ENCODE measurements at places on chromosomes 1 and 21. TPM values are rescaled to one million over a fixed set of nuclear protein-coding genes. Genes with fewer than 3 reads are reported as not detected.

Gene TTC4
- total RNA-seq, result 40.1 TPM

Gene OR10Z1
- total RNA-seq, result not detected

Gene PADI3
- total RNA-seq, result not detected

Gene FAAH
- total RNA-seq, result 3.4 TPM

DNA sequence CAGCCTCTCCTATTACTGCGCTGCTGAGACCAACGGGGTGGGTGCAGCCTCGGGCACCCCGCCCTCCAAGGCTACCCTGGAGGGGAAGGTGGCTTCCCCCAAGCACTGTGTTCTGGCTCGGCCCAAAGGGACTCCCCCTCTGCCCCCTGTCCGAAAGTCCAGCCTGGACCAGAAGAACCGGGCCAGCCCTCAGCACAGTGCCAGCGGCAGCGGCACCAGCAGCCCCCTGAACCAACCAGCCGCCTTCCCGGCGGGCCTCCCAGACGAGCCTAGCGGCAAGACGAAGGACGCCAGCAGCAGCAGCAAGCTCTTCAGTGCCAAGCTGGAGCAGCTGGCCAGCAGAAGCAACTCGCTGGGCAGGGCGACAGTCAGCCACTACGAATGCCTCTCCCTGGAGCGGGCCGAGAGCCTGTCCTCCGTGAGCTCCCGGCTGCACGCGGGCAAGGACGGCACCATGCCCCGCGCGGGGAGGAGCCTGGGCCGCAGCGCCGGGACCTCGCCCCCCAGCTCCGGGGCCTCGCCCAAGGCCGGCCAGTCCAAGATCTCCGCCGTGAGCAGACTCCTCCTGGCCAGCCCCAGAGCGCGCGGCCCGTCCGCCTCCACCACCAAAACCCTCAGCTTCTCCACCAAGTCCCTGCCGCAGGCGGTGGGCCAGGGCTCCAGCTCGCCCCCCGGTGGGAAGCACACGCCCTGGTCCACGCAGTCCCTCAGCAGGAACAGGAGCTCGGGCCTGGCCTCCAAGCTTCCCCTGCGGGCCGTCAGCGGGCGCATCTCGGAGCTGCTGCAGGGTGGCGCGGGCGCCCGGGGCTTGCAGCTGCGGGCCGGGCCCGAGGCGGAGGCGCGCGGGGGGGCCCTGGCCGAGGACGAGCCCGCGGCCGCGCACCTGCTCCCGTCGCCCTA lies 533.1 kb downstream of the KIF26B start:
- no peak overlapping the region for H3K4me3 ChIP-seq
- H3K27ac ChIP-seq, result no peak overlapping the region
- DNase-seq, result peak; percentile 3
- H3K4me1 ChIP-seq, result no peaks in the 10 kb centered on the region
- peaks cover 12% of the 10 kb centered on the region for H3K27me3 ChIP-seq
- H3K36me3 ChIP-seq, result no peaks in the 10 kb centered on the region

- DNase-seq, result no peak
- H3K27ac ChIP-seq, result no peak overlapping the region
- H3K27me3 ChIP-seq, result no peaks in the 10 kb centered on the region
These were observed 582.8 kb downstream of the PTBP2 start for GRCh38 chr1:97304366-97304765.

DNA sequence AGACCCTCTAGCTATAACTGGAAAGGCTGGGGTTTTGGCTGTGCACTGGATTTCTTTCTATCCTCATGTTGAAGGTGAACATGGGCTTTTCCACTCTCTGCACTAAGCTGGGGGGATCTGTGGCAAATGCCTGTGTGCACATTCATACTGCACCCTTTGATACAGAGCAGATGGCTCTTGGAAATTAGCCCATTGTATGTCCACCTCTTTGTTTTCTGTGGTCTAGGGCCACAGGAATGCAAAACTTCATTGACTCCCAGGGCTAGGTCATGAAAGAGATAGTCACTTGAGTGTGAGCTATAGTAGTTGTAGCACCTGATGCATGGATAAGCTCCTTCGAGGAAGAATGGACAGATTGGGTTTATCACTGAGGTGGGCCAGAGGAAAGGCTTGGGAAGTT lies 5.7 kb upstream of the OR14A16 start:
- H3K27ac ChIP-seq, result no peak overlapping the region
- no peak overlapping the region for H3K4me3 ChIP-seq
- no peaks in the 10 kb centered on the region for H3K4me1 ChIP-seq
- no peaks in the 10 kb centered on the region for H3K36me3 ChIP-seq
- H3K27me3 ChIP-seq, result no peaks in the 10 kb centered on the region
- DNase-seq, result no peak

DNA sequence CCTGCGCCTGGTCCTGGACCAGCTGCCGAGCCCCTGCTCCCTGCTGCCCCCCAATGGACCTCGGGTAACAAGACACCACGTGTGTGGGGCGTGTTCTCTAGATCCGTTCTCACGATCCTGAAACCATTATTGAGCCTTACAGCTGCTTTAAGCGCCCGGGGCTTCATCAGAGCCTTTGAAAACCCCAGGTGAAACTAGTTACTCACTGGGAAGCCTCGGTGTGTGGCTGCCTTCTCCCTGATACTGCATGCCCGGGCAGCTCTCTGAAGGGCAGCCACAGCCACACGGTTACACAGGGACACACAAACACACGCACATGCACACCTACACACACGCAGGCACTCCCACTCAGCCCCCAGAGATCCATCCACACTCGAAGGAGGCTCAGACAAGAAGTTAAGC lies 5.3 kb downstream of the HES2 start:
- peaks cover 67% of the 10 kb centered on the region for H3K27me3 ChIP-seq
- no peak overlapping the region for H3K4me3 ChIP-seq
- H3K36me3 ChIP-seq, result no peaks in the 10 kb centered on the region
- H3K27ac ChIP-seq, result no peak overlapping the region

All from activated naive CD8-positive, alpha-beta T cell treated with anti-CD3 and anti-CD28 coated beads for 36 hours (primary cell).